Cerebellar cortex (tissue), 1 donor: ENCODE measurements at places on chromosomes 11 and 22.

DNA sequence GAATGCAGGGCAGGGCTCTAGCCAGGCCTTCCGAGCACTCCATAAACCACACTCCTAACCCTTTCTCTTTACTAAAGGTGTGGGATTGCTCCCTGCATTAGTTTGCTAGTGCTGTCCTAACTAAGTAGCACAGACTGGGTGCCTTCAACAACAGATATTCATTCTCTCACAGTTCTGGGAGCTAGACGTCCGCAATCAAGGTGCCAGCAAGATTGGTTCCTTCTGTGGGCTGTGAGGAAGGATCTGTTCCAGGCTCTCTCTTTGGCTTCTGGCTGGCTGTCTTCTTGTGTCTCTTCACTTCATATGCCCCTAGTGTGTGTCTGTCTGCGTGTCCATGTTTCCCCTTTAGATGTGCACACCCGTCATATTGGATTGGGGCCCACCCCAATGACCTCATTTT, 59.8 kb downstream of the GALNT18 start:
- no peak for DNase-seq

DNA sequence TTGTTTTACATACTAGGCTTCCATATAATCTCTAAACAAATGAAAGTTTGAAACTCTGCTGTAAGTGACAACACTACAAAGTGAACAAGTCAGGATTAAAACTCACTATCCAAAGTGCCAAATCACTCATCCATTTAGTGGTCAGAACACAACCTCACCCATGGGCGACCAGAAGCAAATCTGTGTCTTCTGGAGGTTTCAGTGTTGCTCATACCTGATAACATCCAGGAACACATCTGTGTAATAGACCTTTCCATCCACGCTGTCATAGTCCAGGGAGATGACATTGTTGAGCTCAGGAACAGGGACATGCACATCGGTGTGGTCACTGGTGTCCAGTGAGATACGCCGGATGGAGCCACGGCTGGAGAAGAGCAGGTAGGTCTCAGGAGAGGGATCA, 28.5 kb upstream of the CKAP5 start:
- DNase-seq = no peak

- DNase-seq = no peak
Observed at GRCh38 chr11:61447601-61448551, 18.0 kb downstream of the SDHAF2 start.

GRCh38 chr11:95991545-95991944, 67.6 kb upstream of the MTMR2 start:
- no peak for DNase-seq

- no peak for DNase-seq
Observed at GRCh38 chr22:38401336-38402084, 53.5 kb downstream of the KCNJ4 start.

GRCh38 chr11:129278586-129279319, 86.6 kb upstream of the ARHGAP32 start:
- no peak for DNase-seq

- no peak for DNase-seq
Observed at GRCh38 chr22:24761888-24762675, 12.4 kb downstream of the PIWIL3 start.

DNA sequence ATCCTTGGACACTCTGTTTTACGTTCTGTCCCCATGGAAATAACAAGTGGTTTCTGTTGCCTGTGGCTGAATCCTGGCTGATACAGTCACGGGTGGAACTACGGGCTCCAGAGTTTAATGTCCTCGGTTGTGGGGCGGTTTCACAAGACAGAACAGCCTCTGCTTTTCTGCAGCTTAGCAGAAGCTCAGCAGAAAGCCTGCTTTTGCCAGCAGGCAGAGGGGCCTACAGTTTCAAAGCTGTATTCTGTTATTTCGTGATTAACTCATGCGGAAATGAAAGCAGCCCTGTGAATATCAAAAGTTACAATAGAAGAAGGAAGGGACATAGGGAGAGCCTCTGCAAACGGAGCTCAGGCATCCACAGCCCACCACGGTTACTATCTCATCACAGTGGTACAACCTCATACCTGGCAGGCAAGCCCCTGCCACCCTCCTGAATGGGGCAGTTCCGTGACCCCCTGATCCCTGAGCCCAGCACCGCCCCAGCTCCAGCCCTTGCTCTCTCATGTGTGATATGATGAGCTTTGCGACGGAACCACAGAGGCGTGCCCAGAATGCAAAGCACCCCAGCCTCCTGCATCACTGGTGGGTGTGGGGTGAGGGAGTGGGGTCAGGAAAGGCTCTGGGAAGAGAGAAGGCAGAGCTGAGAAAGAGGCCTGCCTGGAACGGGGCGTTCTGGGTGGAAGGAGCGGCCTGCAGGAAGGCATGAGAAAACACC, 360.6 kb downstream of the BRD1 start:
- no peak for DNase-seq

- no peak for DNase-seq
Observed at GRCh38 chr11:117431436-117431835, 103.8 kb downstream of the CEP164 start.

DNA sequence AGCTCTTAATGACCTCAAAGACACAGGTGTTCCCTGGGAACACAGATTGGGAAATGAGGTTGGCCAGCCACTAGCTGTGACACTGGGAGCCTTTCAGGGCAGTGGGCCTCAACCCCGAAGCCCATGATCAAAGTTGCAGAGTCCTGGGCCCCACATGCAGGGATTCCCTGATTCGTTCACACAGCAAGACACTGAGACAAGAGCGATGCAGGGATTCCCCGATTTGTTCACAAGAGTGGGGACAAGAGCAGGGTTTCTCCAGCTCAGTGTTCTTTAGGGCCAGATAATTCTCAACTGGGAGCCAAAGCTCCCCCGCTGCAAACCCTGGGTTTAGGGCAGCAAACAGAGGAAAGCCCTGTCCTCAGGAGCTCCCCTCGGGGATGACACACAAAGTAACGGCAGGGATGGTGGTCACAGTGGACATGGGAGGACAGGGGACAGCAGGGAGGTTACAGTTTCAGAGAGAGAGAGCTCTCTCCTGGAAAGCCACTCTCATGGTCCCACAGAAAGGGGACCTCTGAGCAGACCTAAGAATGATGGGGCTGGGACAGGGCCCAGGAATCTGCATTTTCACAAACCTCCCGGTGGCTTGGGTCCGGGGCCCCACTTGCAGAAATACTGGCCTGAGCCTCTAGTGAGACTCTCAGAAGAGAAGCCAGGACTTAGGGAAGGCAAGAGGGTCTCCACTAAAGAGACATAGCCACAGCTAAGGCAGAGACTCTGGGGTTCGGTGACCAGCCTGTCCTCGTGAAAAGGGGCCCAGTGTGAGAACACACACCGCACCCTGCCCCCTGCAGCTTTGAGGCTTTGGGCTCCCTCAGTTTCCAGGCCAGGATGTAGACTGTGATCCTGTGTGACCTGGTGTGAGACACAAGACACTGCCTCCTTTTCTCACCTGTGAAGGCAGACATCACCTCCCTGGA, 7.4 kb upstream of the GNAZ start:
- DNase-seq = no peak

DNA sequence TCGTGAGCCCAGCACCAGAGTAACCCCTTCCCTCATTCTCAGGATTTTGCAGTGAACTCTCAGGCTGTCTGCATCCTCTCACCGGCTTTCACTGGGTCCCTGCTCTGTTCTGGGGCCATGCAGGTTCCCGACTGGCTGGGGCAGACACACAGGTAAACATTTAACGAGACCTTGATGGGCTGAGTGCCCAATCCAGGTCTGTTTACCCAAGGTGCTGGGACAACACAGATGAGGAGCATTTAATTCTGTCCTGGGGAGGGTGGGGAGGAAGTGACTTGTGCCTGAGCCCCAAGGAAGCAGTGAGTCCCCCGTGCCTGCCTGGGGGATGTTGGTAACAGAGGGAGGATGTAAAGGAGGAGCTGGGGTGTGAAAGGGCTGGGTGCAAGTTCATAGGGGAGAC, 4.4 kb downstream of the BIK start:
- no peak for DNase-seq

DNA sequence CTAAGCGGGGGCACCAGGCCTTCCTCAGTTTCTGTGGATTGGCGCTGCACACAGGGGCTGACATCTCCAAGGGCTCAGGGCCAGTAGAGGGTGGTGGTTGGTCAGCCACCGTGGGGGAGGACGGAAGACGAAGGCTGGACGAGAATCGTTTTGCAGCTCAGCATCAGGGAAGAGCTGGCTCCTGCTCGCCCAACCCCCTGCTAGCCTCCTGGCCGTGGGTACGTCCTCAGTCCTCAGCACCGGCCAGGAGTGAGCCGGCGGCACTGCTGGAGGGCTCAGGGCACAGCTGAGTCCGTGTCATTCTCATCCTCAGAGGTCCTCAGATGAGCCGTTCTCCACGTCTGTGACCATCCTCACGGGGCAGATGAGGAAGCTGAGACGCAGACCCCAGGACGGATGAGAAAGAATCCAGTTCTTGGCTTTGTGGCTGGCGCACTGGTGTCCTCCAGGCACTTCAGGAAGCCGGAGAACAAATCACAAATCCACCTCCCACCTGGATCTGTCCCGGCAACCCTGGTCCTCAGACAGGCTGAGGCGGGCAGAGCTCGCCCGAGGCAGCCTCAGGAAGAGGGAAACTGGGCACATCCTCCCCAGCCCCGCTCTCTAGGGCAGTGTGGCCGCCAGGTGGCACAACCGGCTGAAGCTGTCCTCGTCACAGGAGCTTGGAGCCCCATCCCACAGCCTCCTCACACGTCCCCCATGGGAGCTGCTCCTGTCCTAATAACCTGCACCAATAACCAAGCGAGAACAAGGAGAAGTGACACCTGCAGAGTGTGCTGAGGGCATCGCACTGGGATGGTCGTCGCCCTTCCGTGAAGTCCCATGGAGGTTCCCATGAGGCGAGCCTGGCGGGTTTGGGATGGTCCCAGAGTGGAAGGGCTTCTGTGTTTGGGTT, 393.7 kb downstream of the BRD1 start:
- no peak for DNase-seq

DNA sequence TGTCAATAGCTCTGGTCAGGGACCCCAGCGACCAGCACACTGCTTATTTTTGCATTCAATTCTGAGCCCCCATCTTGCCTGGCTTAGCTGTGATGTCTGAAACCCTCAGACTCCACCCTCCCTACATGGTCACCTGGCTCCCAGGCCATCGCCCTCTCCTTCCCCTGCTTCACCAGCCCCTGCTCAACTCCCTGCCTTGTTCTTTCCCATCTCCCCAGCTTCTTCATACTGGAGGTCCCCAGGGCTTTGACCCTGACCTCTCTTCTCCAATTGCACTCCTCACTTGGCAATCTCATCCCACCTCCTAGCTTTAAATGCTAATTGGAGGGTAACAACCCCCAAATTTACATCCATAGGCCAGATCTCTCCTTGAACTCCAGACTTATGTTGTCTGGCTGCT, 84.3 kb upstream of the GNAZ start:
- no peak for DNase-seq

DNA sequence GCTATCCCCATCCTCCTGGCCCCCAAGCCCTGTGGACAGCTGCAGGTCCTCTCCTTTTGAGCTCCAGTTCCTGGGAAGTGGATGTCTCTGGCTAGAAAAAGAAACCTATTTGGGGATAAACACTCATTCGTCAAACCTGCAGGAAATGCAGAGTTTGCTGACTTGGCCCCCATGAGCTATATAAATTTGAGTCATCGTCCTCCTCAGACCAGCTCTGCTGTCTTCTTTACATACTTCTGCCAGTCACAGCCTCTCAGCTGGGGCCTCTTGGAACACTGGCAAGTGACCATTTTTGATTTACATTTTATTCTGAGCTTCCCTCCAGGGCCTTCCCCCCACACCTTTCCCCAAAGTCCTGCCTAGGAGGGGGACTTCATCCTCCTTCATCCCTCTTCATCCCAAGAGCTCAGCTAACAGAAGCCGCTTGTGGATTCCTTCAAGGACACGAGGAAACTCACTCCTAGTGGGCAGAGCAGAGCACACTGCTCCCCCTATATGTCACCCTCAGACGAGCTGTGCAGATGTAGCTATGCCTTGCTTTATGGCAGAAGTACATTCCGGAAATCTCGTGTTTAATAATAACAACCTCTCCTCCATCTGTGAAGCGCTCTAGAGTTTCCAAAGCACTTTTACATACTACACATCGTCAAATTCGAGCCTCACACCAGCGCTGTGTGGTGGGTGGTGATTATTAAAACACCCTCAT, 131.8 kb downstream of the FEZ1 start:
- DNase-seq = no peak

DNA sequence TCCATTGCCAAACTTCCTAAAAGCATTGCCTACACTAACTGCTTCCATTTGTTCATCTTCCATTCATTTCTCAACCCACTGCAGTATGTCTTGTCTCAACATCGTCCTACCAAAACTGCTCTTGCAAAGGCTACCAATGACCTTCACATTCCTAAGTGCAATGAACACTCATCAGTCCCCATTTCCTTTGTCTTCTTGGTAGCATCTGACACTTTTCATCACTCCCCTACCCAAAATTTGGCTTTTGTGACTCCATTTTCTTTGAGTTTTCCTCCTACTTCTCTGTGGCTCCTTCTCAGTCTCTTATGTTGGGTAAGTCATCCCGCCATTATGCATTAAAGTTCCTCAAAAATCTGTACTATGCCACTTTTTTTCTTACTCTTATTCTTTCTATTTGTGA, 135.4 kb downstream of the CCDC81 start:
- no peak for DNase-seq

DNA sequence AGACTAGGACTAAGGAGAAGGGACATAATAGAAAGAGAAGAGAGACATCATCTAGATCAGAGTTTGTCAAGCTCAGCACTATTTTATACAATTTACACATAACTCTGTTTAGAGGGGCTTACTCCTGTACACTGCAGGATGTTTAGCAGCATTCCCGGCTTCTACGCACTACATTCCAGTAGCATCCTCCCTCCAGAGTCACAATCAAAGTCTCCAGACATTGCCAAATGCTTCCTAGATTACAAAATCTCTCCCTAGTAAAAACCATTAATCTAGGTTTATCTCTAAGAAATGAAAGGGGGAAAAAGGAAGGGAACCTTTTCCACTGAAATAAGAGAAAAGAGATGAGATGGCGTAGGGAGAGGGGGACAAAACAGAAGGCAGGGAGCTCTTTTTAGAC, 4.0 kb downstream of the USP28 start:
- peak; percentile 13 for DNase-seq

- no peak for DNase-seq
Observed at GRCh38 chr22:35756722-35757121, 39.0 kb downstream of the APOL5 start.

DNA sequence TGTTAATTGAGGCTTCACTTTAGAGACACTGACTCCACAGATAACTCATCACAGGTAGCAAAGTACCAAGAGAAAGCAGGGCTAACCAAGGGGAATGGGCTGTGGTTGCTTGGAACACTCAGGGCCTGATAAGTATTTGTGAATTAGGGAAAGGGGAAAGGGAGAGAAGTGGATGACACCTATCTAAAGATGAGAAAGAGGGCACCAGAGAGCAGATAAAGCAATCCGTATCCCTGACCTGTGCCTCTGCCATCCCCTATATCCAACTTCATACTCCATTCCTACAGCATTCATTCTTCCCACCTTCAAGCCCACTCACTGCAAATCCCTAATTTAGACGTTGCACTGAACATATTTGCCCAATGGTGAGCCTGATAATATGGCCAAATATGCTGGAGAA, 43.0 kb upstream of the API5 start:
- DNase-seq = peak; percentile 49
